Stimulated activated CD4-positive, alpha-beta T cell treated with anti-CD3 and anti-CD28 coated beads, Interleukin-2, amount 100 ng/mL, for 48 hours (primary cell): ENCODE measurements at places on chromosomes 6 and 20.

DNA sequence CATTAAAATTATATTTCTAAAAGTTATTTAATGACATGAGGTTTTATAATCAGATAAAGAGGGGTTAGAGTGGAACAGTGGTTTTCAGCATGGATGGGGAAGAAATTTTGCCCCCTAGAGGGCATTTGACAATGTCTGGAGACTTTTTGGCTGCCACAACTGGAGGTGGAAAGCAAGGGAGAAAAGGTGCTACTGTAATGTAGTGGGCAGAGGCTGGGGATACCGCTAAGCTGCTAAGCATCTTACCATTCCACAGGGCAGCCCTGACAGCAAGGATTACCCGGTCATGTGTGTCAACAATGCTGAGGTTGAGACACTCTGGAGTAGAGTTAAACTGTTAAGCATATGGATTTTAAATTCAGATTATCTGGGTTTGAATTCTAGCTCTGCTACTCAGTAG lies 52.9 kb upstream of the FABP7 start:
- DNase-seq: no peak

GRCh38 chr6:133341607-133342158 lies 100.5 kb downstream of the EYA4 start:
- DNase-seq: no peak

- DNase-seq: no peak
Observed at GRCh38 chr6:68238097-68238601, 396.9 kb upstream of the ADGRB3 start.

GRCh38 chr6:81455641-81456040 lies 296.8 kb downstream of the TENT5A start:
- DNase-seq: no peak

DNA sequence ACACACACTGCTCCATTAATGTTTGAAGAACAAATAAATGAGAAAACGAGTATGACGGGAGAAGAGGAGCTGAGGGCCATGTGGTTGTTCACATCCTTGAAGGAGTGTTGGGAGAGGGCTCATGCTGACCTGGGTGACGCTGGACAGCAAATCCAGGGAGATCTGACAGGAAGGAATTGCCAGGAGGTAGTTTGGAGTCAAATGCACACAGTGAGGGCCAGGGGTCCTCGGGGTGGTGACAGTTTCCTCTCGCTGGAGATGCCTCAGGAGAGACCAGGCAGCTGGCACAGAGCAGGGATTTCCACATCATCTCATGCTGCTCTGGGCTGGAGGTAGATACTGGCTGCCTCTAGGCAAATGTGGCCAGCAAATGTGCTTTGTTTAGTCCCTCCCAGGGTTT lies 2.0 kb upstream of the TMEM181 start:
- DNase-seq: no peak

GRCh38 chr6:36546308-36546919 lies 865 bp downstream of the STK38 start:
- no peak for DNase-seq
